ENCODE measurements at places on chromosomes 7 and 10.
A peak's percentile ranks its signal among the peaks of the same experiment; 100 is the strongest.

- no peak for DNase-seq
These were observed 11.0 kb downstream of the TWIST1 start for GRCh38 chr7:19106241-19107080.

DNA sequence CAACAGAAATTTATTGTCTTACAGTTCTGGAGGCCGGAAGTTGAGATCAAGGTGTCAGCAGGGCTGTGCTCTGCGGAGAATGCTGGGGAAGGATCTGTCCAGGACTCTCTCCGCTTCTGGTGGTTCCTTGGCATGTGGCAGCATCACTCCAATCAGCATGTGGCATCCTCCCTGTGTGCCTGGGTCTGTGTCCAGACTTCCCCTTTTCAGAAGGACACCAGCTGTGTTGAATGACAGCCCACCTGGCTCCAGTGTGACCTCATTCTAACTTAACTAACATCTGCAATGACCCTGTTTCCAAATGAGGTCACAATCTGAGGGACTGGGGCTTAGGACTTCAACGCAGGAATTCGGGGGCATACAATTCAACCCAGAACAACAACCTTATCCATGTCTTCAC lies 141.9 kb downstream of the BMS1 start:
- no peak for DNase-seq

DNA sequence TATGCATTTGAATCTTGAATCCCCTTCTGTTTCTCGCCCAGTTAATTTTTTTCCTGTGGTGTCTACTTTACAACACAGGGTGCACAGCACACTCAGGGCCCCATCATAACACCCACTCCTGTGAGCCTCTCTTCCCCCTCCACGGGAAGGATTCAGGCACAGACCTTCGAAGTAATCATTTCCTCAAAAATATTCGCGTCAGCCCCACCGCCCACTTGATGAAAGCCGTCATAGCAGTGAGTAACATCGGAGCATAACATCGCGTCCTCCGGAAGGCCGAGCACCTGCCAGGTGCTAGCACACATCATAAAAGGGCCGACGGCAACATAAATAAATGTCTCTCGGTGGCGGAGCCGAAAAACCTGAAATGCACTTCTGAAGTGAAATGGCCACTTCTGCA lies 201.7 kb upstream of the ADARB2 start:
- DNase-seq: no peak

GRCh38 chr10:110395350-110396283 lies 90.9 kb upstream of the SMNDC1 start:
- no peak for DNase-seq

DNA sequence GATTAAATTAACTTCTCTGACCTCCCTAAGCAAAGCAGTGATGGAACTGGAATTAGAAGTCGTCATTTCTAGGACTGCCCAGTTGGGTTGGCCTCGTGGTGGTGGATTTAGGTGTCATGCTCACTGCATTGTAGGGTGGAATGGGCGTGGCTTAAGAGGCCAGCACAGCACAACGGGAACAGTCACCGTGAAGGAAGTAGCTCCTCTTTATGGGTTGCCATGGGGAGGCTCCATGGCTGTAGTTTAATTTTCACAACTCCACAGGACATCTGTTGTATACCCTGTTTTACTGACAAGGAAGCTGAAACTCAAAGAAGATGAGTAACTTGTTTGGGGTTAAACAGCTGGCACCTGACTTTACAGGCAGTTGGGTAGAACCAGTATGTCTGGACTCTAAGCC lies 208.3 kb downstream of the CELF2 start:
- no peak for DNase-seq

- DNase-seq: no peak
These were observed 271.6 kb downstream of the ELFN1 start for GRCh38 chr7:1941464-1942242.

- DNase-seq: no peak
These were observed 24.7 kb upstream of the FEZF1 start for GRCh38 chr7:122329145-122329802.

DNA sequence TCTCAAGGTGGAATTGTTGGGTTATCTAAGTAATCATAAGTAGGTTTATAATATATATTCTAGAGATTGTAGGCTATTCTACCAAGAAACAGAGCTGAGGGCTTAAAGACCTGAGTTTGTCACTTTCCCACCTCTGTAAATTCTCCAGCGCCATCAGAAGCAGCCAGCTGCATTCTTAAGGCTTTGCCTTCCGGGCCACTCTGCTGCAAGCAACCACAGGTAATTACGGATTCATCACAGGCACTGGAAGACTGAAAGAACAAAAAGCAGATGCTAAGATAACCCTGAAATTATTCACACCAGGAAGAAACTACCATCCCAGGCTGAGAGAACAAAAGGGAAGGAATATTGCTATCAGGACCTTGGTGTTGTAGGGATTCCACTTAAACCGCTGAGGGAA lies 137.8 kb upstream of the JCAD start:
- DNase-seq: no peak

GRCh38 chr10:94493463-94493862 lies 52.1 kb upstream of the HELLS start:
- no peak for DNase-seq

DNA sequence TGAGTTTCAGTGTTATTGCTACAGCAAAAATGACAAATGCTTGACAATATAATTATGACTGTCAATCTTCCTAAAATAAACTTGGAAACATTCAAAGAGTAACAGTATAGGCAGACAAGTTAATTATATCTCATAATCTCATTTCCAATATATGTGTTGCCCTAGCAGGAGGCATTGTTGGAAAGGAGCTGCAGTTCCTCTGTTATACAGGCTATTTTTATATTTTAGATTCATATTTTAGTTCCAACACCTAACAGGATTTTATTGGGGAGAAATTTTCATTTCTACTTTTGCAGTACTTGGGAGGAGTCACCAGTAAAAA lies 19.3 kb downstream of the VOPP1 start:
- no peak for DNase-seq

DNA sequence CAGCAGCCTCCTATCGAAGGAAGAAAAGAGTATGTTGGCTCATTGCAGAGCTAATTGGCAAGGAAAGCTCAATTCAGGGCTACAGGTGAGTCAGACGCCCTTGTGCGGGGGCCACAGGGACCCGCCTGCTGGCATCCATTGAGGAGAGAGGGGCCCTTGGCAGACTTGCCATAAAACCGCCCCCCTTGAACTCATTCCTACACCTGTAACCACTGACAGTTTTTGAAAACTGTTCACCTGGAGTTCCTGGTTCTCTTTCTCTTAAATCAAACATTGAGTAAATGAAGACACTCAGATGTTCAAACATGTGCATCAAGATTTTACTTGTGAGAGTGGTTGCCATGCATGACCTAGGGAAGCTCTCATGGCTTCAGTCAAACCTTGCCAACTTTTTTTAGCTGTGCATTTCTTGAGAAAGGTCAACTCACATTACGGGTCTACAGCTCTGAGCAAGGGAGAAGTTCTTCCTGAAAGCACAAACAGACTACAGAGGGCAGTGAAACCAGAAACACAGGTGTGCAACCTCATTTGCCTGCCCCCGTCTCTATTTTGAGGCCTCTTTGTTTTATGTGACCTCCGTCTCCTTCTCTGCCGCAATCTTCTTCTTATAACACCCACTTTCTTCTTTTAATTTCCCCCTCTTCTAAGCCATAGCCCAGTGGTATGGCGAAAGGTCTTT lies 87.8 kb downstream of the TBXAS1 start:
- no peak for DNase-seq

DNA sequence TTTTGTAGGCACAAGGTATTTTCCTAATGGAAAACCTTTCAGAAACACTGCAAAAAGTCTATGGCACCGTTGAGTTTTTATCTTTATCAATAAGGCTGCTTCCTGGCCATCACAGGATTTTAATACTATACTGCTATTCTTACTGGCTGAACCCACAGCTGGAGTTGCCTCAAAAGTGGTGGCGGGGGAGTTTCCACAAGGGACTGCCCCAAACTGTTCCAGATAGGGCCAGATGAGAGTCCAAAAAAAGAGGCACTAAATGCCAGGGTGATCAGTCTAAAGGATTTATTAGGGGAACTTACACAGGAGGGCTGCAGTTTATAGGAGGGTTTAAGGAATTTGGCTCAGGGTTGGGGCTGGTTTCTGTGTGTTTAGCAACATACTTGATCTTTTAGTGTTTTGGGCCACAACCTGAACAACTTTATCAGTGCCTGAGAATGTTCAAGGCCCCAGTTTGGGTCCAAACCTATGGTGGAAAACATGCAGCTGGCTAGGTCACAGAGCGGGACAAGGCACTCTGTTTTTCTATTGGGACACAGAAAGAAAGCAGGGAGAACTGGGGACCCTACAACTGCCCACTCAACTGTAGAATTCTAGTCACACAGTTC lies 41.4 kb downstream of the STAM start:
- no peak for DNase-seq

- DNase-seq: no peak
These were observed 110.8 kb upstream of the GALNT17 start for GRCh38 chr7:71021131-71021530.

DNA sequence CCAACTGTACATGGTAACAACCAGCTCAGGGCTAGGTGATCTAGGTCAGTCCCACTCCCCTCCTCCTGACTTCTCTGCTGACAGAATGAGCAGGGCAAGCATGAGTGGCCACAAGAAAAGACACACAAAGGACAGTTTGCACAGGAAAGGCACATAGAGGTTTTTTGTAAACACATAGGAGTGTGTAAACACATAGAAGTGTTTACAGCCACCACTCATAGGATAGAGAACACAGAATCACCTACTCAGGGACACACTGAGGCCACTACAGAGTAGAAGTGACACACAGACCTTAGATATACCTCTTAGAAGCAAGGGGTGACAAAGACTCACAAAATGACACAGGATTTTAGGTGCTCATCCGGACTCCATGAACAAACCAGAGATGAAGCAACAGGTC lies 19.0 kb downstream of the NUDCD3 start:
- DNase-seq: no peak

- no peak for DNase-seq
These were observed 46.5 kb downstream of the MCU start for GRCh38 chr10:72738486-72738885.

DNA sequence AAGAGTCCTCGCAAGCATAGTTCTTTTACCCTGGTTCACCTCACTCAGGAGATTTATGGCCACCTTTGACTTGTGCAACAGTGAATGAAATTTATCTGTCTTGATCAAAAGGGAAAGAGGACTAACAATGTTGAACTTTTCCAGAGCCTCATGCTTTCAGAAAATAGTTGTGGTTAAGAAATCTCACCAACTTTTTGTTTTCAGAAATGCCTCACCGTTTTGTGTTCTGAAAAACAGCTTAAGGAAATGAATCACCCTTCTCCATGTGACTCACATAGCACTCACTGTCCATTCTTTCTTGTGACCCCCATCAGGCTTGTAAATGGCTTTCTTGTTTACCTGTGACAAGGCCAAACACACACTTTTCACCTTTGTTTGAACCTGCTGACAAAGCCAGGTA lies 148.6 kb upstream of the FAM3C start:
- DNase-seq: no peak

DNA sequence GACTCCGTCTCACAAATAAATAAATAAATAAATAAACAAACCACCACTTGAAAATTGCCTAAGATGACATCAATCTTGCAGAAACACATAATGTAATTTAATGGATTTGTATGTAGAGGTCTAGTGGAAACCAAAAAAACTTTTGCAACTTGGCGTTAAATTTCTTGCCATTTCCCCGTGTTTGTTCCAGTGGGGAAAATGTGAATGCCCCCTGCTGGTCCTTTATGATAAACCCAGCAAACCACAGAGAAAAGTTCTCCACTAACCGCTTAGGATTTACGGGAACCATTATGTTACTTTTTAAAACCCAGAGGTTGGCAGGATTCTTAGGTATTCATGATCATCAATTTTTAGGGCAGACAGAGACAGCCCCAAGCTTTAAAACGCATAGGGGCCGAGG lies 32.5 kb downstream of the LAMB4 start:
- peak; percentile 18 for DNase-seq

GRCh38 chr7:17447728-17448478 lies 149.5 kb downstream of the AHR start:
- no peak for DNase-seq

GRCh38 chr10:100888957-100889356 lies 23.8 kb upstream of the SLF2 start:
- DNase-seq: no peak

- no peak for DNase-seq
These were observed 41.0 kb upstream of the ZMIZ2 start for GRCh38 chr7:44707558-44708230.

- peak; percentile 8 for DNase-seq
These were observed 40.4 kb upstream of the DLX5 start for GRCh38 chr7:97064972-97065587.

DNA sequence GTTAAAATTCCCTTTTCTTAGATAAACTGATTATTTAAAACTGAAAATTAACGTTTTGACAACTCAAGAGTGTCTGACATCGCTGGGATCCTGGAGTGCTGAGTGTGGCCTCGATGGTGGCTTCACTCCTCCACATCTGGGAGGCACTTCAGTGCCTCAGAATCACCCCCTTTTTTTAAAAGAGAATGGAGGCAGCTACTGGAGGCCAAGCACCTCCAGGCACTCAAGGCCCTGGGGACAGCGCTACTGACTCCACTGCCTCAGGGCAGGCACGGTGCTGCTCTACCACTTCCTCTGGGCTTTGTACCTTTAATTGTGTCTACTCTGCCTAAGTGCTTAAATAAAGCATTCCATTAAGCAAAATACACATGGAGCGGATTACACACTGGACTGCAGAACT lies 27.2 kb upstream of the NCAPG2 start:
- DNase-seq: no peak

DNA sequence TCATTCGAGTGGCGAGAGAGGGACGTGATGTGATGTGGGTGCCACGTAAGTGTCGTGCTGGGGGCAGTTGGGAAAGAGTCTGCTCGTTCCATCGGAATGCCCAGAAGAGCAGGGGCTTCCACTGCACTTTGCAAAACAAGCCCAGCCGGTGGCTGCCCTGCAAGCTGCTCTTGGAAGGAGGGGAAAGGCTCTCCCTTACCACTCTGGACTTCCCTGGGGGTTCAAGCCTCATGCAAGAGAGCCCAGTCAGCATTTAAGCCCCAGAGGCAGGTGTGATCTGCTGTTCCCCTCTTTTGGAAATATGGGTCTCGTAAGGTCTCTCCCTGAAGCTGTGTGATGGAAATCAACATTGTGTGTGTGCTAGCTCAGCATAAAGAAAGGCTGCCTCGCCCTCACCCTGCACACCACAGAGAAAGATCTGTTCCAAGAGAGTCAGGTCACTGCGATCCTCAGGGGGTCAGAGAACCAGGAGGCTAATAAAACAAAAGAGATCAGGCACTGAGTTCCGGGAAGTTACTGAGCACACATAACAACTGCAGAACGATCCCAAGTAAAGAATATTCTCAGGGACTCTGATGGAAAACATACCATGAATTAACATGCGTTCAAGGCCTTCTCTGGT lies 212.5 kb downstream of the ADAM12 start:
- DNase-seq: no peak
